Common myeloid progenitor, CD34-positive (primary cell): ENCODE measurements at places on chromosomes 2 and 18.

- no peak for DNase-seq
Measured at GRCh38 chr2:101113441-101114267, 37.5 kb downstream of the TBC1D8 start.

GRCh38 chr2:211161236-211161635 lies 604.8 kb downstream of the CPS1 start:
- DNase-seq = no peak

- DNase-seq = no peak
Measured at GRCh38 chr2:218427741-218428140, 8.8 kb downstream of the VIL1 start.

DNA sequence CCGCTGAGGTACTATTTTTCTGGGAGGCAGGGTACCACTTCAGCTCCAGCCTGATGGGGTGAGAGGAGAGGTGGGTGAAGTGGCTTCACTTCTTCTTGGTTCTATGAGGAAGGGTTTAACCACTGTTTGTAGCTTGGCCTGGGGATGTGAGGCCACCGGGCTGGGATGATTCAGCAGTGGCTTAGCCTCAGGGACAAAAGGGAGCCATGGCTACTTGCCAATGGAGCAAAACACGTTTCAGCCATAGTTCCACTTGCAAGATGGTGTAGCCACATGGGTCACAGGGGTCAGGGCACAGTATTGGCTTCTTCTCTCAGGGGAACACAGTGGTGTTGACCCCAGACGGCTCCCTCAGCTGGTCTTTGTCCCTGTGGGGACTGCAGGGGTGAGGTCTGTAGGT lies 14.9 kb downstream of the ZDBF2 start:
- no peak for DNase-seq

GRCh38 chr2:1638281-1638860 lies 105.9 kb downstream of the PXDN start:
- DNase-seq = no peak
